ENCODE measurements at places on chromosomes 2 and 18. TPM values are rescaled to one million over a fixed set of nuclear protein-coding genes. Genes with fewer than 3 reads are reported as not detected.

Gene GKN1
- not detected for polyA plus RNA-seq

Gene AQP12A
- not detected for polyA plus RNA-seq

- H3K4me1 ChIP-seq = no peaks in the 10 kb centered on the region
- no peaks in the 10 kb centered on the region for H3K27me3 ChIP-seq
- no peak overlapping the region for H3K4me3 ChIP-seq
- no peak overlapping the region for H3K27ac ChIP-seq
- H3K36me3 ChIP-seq = no peaks in the 10 kb centered on the region
Observed at GRCh38 chr2:3839476-3839875, 136.1 kb downstream of the DCDC2C start.

Gene SULT1C4
- 0.09 TPM for polyA plus RNA-seq

DNA sequence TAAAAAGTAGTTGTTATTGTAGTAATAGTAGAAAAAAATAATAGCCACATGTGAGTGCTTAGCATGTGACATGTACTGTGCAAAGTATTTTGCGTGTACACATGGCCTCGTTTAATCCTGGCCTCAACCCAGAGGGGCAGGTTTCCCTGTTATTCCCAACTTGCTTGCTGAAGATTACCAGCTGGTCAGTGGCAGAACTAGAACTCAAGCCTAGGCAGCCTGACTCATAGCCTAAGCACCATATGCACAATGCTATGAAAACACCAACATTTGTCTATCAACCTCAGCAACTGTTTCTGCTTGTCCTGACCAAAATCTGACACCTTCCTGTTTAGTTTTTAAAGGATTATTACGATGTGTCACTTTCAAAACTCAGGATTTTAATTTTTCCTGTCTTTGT lies 234.9 kb upstream of the SMAD7 start:
- no peaks in the 10 kb centered on the region for H3K36me3 ChIP-seq
- no peak for DNase-seq
- H3K27ac ChIP-seq = no peak overlapping the region
- H3K4me3 ChIP-seq = no peak overlapping the region

- H3K4me1 ChIP-seq = no peaks in the 10 kb centered on the region
- no peaks in the 10 kb centered on the region for H3K27me3 ChIP-seq
- no peak overlapping the region for H3K27ac ChIP-seq
- no peak for DNase-seq
- no peaks in the 10 kb centered on the region for H3K36me3 ChIP-seq
Observed at GRCh38 chr2:159960414-159960813, 102.0 kb downstream of the PLA2R1 start.

- H3K27me3 ChIP-seq = no peaks in the 10 kb centered on the region
- H3K27ac ChIP-seq = no peak overlapping the region
- DNase-seq = no peak
- no peaks in the 10 kb centered on the region for H3K4me1 ChIP-seq
- no peaks in the 10 kb centered on the region for H3K36me3 ChIP-seq
Observed at GRCh38 chr18:59012815-59013705, 126.6 kb upstream of the SEC11C start.

- peaks cover 7% of the 10 kb centered on the region for H3K4me1 ChIP-seq
- no peak overlapping the region for H3K4me3 ChIP-seq
- DNase-seq = no peak
- H3K27ac ChIP-seq = no peak overlapping the region
- H3K36me3 ChIP-seq = no peaks in the 10 kb centered on the region
Observed at GRCh38 chr18:57075716-57076400, 71.0 kb upstream of the BOD1L2 start.

DNA sequence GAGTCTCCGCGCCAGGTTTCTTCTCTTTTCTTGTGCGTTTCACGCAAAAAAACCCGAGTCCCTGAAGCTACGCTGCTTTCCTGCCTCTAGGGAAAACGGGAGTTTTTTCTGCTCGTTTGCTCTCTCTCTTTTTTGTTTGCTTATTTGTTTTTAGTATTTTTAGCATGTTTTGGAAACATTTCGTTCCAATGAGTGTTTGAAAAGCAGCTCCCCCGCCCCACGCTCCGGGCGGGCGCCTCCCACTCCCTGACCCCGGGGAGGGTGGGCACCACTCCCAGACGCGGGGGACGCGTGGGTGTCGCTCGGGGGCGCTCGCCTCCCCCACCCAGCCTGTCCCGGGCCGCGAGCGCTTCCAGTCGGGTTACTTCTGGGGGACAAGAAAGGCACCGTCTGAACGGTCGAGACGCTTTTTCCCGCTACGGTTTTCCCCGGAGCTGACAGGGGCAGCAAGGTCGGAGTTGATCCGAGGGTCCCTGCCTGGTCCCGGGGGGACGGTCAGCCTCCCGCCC lies 446 bp upstream of the EFHD1 start:
- H3K4me1 ChIP-seq = peaks cover 18% of the 10 kb centered on the region
- H3K36me3 ChIP-seq = no peaks in the 10 kb centered on the region
- peak overlapping the region; percentile 64 for H3K4me3 ChIP-seq
- H3K27ac ChIP-seq = peak overlapping the region; percentile 87
- H3K27me3 ChIP-seq = peaks cover 53% of the 10 kb centered on the region

Gene FER1L5
- polyA plus RNA-seq = not detected

- peaks cover 8% of the 10 kb centered on the region for H3K27me3 ChIP-seq
- H3K4me1 ChIP-seq = no peaks in the 10 kb centered on the region
- no peak overlapping the region for H3K4me3 ChIP-seq
- no peak overlapping the region for H3K27ac ChIP-seq
Observed at GRCh38 chr2:119489232-119489952, 34.9 kb downstream of the SCTR start.

- H3K27me3 ChIP-seq = peaks cover 69% of the 10 kb centered on the region
- H3K36me3 ChIP-seq = no peaks in the 10 kb centered on the region
- no peak overlapping the region for H3K4me3 ChIP-seq
Observed at GRCh38 chr2:26917135-26917836, 53.2 kb upstream of the MAPRE3 start.

DNA sequence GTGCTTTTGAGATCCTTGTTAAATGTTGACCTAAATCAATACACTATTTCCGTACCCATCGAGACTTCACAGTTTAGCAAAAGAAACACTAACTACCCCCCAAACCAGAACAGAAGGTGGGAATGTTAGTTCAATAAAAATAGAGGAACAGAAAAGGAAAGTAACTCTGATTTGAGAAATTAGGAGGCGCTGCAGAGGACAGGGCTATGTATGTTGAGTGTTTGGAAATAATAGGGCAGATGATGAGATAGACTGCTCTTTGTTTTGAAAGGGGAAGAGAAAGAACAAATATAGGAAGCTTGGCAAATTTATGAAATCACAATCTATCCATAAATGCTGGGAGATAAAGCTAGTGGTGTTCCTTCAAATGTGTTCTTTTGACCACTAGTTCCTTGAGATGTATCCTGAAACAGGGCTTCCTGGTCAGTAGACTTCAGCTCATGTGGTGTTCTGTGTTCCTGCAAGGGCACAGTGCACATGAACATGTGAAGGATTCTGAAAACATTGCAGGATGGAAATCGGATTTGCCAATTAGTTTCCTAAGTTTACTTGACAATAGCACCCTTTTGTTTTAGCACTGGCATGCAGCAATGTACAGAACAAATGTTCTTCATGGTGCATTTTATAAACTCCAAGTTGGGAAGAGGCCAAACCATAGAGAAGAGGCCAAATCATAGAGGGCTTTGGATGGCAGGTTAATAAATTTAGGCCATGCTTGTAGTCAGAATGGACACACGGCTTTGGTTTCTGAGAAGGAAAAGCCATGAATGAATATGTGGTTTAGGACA lies 39.8 kb downstream of the RHBDD1 start:
- no peaks in the 10 kb centered on the region for H3K27me3 ChIP-seq
- no peak overlapping the region for H3K4me3 ChIP-seq
- no peaks in the 10 kb centered on the region for H3K4me1 ChIP-seq
- peaks cover 41% of the 10 kb centered on the region for H3K36me3 ChIP-seq

- H3K4me1 ChIP-seq = peaks cover 20% of the 10 kb centered on the region
- H3K27ac ChIP-seq = peak overlapping the region; percentile 87
- no peaks in the 10 kb centered on the region for H3K36me3 ChIP-seq
- peak overlapping the region; percentile 95 for H3K4me3 ChIP-seq
- H3K27me3 ChIP-seq = no peaks in the 10 kb centered on the region
- peak; percentile 84 for DNase-seq
Observed at GRCh38 chr2:70258532-70258875, 567 bp downstream of the PCYOX1 start.

- no peaks in the 10 kb centered on the region for H3K27me3 ChIP-seq
- DNase-seq = no peak
- H3K4me1 ChIP-seq = no peaks in the 10 kb centered on the region
- no peaks in the 10 kb centered on the region for H3K36me3 ChIP-seq
- no peak overlapping the region for H3K27ac ChIP-seq
Observed at GRCh38 chr2:226755631-226756030, 44.0 kb downstream of the IRS1 start.

Gene RASGRP3
- 13.2 TPM for polyA plus RNA-seq

- no peak for DNase-seq
- H3K36me3 ChIP-seq = no peaks in the 10 kb centered on the region
- no peak overlapping the region for H3K4me3 ChIP-seq
- no peak overlapping the region for H3K27ac ChIP-seq
- no peaks in the 10 kb centered on the region for H3K27me3 ChIP-seq
Observed at GRCh38 chr2:6355886-6356761, 509.6 kb downstream of the CMPK2 start.

- no peaks in the 10 kb centered on the region for H3K27me3 ChIP-seq
- H3K36me3 ChIP-seq = no peaks in the 10 kb centered on the region
- no peak overlapping the region for H3K4me3 ChIP-seq
- no peaks in the 10 kb centered on the region for H3K4me1 ChIP-seq
- H3K27ac ChIP-seq = no peak overlapping the region
- DNase-seq = no peak
Observed at GRCh38 chr2:149258531-149258930, 71.9 kb upstream of the LYPD6 start.

DNA sequence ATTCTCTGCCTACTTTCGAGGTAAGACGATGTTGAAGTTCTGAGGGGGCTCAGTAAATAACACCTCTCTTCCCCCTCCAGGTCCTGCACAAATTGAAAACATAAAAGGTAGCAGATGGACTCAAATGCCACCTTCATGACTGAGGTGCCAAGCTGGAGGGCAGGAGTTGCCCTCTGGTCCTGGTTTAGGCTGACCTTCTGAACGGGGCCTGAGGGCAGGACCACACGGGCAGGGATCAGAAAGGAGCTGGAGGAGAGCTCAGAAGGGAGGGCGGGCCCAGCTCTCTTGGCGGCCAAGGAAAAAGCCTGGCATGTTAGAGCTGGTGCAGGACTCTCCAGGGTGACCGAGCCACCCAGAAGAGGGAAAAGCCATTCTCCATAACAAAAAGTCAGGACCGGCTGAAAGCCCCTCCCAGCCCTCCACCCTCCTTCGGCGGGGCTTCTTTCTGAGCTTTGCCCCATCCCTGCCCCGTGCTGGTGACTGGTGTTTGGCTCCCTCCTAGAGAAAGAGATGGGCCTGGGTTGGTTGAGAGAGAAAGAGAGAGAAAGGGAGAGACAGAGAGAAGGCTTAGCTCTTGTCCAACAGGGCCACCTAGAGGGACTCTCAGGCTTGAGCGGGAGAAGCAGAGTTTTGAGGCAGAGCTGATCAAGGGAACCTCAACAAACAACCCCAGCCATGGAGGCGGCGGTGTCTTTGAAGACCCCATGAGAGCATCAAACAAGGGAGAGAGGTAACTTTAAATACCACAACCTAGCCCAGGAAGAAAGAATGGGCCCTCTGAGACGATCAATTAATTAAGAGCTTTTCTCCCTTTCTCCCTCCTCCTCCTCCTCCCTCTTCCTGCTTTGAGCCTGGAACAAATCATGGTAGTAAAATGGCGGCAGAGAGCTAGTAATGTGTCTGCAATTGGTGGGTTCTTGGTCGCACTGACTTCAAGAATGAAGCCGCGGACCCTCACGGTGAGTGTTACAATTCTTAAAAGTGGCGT lies 50.8 kb downstream of the WIPF1 start:
- H3K27me3 ChIP-seq = no peaks in the 10 kb centered on the region
- no peak overlapping the region for H3K27ac ChIP-seq
- H3K4me3 ChIP-seq = no peak overlapping the region
- H3K4me1 ChIP-seq = no peaks in the 10 kb centered on the region

Gene SLC5A7
- not detected for polyA plus RNA-seq

- H3K36me3 ChIP-seq = no peaks in the 10 kb centered on the region
- peak; percentile 96 for DNase-seq
- H3K27ac ChIP-seq = peak overlapping the region; percentile 90
- H3K4me1 ChIP-seq = peaks cover 19% of the 10 kb centered on the region
Observed at GRCh38 chr2:64609227-64609941, 44.3 kb downstream of the SERTAD2 start.

GRCh38 chr2:37852585-37853014 lies 72.5 kb upstream of the RMDN2 start:
- no peaks in the 10 kb centered on the region for H3K27me3 ChIP-seq
- no peak overlapping the region for H3K4me3 ChIP-seq
- H3K4me1 ChIP-seq = peaks cover 52% of the 10 kb centered on the region
- no peaks in the 10 kb centered on the region for H3K36me3 ChIP-seq
- peak overlapping the region; percentile 70 for H3K27ac ChIP-seq
- DNase-seq = no peak

- no peaks in the 10 kb centered on the region for H3K36me3 ChIP-seq
- no peaks in the 10 kb centered on the region for H3K27me3 ChIP-seq
- H3K4me1 ChIP-seq = no peaks in the 10 kb centered on the region
- H3K4me3 ChIP-seq = no peak overlapping the region
- no peak overlapping the region for H3K27ac ChIP-seq
- DNase-seq = no peak
Observed at GRCh38 chr2:190718652-190719526, 70.0 kb downstream of the NAB1 start.

GRCh38 chr18:69528435-69528834 lies 127.7 kb downstream of the DOK6 start:
- H3K27me3 ChIP-seq = no peaks in the 10 kb centered on the region
- no peaks in the 10 kb centered on the region for H3K36me3 ChIP-seq
- H3K4me3 ChIP-seq = no peak overlapping the region
- no peaks in the 10 kb centered on the region for H3K4me1 ChIP-seq
- DNase-seq = no peak

Gene DPYSL5
- polyA plus RNA-seq = 0.02 TPM

Gene SIX2
- polyA plus RNA-seq = not detected

- no peak overlapping the region for H3K4me3 ChIP-seq
- peaks cover 15% of the 10 kb centered on the region for H3K4me1 ChIP-seq
- no peak overlapping the region for H3K27ac ChIP-seq
- peak; percentile 81 for DNase-seq
- H3K27me3 ChIP-seq = no peaks in the 10 kb centered on the region
Observed at GRCh38 chr2:130183512-130184373, 1.7 kb downstream of the MZT2B start.

GRCh38 chr2:9206991-9207640 lies 504 bp downstream of the ASAP2 start:
- H3K27ac ChIP-seq = no peak overlapping the region
- no peaks in the 10 kb centered on the region for H3K36me3 ChIP-seq
- DNase-seq = peak; percentile 77
- H3K27me3 ChIP-seq = peaks cover 33% of the 10 kb centered on the region
- H3K4me3 ChIP-seq = peak overlapping the region; percentile 46

GRCh38 chr2:229130522-229130921 lies 140.6 kb downstream of the PID1 start:
- H3K4me1 ChIP-seq = no peaks in the 10 kb centered on the region
- H3K4me3 ChIP-seq = no peak overlapping the region
- no peaks in the 10 kb centered on the region for H3K27me3 ChIP-seq
- no peaks in the 10 kb centered on the region for H3K36me3 ChIP-seq
- DNase-seq = no peak

Gene GALNT3
- 7.8 TPM for polyA plus RNA-seq

GRCh38 chr2:24676493-24676892 lies 116.7 kb downstream of the PTRHD1 start:
- no peaks in the 10 kb centered on the region for H3K4me1 ChIP-seq
- H3K27ac ChIP-seq = no peak overlapping the region
- peaks cover 10% of the 10 kb centered on the region for H3K36me3 ChIP-seq
- H3K27me3 ChIP-seq = no peaks in the 10 kb centered on the region

Gene SP100
- 97.5 TPM for polyA plus RNA-seq
